Activated CD4-positive, alpha-beta T cell treated with anti-CD3 and anti-CD28 coated beads, Interleukin-2, amount 50 U/mL, for 48 hours (primary cell): ENCODE measurements at places on chromosomes 1 and 21.
A peak's percentile ranks its signal among the peaks of the same experiment; 100 is the strongest.

GRCh38 chr1:109183058-109183738 lies 30.5 kb upstream of the SARS1 start:
- DNase-seq: no peak

DNA sequence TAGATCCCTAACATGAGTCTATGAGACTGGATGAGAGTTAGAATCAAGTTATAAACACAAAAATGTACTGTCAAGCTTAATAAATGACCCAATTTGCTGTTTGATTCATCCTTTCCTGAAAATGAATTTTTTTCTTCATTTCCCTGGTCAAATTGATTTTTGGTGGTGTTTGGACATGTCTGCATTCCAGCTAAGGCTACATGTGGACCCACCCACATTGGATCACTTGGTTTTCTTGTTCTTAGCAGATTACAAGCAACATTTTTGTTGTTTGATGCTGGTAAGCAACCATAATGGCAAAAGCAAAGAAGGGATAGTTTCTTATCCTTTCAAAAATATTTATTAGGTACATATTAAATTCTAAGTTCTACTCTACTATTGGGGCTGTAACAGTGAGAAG lies 181.1 kb downstream of the NEK7 start:
- DNase-seq: no peak

GRCh38 chr1:118334506-118334905 lies 149.5 kb upstream of the SPAG17 start:
- no peak for DNase-seq

DNA sequence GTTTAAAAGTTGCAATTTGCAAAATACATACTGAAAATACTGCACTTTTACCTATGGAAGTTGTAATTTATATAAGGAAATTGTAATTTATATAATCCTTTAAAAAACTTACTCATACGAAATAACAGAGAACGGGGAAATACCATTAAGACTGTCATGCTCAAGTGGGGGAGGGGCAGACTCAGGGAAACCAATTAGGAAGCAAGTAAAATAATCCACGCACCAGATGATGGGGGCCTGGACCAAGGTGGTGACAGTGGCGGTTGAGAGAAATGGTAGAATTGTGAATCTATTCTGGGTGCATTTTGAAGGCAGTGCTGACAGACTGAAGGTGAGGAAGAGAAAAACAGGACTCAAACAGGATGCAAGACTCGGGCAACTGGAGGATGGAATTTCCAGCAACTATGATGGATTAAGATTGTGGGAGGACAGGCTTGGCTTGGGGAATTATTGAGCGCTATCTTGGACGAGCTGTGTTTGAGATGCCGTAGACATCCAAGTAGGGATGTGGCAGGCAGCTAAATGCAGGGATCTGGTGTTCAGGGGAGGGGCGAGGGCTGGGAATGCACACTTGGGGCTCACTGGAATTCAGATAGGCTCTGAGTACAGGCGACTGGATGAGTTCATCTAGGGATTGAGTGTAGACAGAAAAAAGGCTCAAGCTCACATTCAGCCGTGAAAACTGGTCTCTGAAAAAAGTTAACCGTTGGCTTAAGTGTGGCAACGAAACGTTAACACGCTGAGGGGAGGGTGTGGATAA lies 977 bp downstream of the LCA5L start:
- DNase-seq: no peak

DNA sequence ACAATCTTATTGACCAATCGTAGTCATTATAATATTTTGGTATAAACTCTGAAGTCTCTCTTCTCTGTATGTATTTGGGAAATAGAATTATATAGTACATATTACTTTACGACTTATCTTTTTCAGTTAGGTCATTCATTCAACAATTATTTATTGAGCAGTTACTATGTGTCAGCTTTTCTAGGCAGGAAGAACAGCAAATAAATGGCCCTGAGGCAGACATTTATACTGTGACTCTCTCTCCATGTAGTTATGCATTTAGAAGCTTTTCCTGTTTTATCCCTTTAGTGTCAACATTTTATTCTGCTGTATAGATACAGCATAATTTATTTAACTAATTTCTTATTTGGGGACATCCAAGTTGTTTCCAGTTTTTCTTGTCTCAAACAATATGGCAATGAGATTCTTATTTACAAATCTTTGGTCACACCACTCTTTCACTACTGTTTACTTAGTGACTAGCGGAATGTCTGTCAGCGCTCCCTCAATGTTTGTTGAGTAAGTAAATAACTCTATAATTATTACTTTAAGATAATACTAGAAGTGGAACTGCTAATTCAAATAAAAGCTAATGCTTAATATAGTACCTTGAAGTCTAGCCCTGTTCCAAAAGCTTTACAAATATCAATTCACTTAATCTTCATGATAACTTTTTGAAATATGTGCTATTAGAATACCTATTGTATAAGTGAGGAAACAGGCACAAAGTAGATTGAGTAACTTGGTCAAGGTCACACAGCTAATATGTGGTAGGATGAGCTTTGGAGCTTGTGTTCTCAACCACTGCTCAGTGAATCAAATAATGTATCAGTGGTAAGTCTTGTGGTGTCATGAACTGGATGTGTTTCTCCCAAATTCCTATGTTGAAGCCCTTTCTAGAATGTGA lies 465.6 kb downstream of the SIPA1L2 start:
- DNase-seq: no peak

GRCh38 chr1:244836135-244836521 lies 670 bp downstream of the COX20 start:
- DNase-seq: no peak

DNA sequence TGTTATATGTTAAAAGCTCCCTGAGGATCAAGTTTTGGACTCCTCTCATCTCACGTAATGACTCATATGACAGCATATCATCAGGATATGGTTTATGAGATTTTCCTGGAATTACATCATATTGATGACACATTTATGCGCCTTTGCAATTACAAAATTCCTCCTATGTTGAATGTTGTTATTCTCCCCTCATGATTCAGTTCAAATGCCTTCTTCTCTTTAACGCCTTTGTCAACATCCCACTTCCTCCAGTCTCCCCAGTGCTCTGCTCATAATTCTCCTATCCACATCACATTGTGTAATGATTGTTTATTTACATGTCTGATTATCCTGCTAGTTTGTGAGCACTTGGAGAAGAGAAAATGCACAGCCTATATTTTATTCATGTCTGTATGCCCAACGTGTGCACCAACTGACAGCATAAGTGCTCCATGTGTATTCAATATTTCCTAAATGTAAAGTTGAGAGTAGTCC lies 80.9 kb upstream of the BACH1 start:
- no peak for DNase-seq

DNA sequence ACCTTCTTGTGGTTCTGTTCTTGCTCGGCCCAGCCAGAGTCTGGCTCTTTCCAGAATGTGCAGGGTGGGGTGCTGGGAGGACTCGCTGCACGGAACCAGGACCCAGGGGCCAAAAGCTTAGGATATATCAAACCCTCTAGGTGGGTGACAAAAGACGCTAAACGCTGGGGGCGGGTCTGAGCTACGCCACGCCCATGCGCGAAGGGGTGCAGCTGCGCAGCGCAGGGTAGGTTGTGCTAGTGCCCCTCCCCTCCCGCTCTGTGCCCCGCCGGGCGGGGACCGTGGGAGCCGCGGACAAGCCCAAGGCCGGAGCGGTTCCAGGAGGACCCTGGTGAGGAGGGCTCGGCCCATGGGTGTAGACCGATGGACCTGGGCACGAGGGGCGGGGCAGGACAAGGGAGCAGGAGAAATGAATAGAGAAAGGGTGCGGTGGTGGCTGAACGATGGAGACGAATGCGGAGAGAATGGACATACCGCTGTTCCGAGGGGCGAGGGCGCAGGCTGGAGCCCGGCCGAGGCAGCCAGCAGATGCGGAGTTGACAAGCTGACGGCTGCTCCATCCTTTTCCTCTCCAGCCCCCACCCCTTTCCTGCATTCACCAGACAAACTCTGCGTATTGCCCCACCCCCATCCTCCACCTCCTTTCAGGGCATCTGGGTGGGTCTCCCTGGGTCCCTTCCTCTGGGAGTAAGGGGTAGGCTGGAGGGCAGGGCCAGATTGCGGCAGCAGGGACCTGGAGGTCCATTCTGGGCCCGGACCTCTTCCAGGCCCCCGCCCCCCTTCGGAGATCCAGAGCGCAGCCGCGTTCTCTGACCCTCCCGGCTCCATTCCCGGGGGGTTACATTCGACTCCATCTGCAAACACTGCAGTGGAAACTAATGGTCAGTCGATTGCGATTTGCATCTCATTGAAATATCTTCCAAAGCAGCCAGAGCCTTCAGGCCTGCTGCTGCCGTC lies at the start of gene RUSC1:
Gene RUSC1 (plus strand): TSS at position 234 of the 957 bp plus-strand sequence. CDS start 880 bp downstream, outside the sequence.
- DNase-seq: peak; percentile 77

DNA sequence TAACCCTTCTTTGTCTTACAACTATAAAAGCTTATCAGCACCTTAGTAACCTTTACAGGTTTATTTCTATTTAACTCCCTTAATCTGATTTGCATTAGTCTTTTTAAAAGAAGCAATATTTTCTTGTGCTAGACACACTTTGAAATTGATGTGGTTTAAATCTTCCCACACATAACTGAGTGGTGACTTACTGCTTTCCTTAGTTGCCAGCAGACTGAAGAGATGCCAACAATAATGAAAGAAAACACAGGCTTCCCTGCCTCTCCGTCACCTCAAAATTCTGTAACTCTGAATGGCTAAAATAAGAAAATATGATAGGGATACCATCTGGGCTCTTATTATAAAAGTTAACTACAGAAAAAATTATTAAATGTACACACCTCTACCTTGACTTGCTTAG lies 196.8 kb downstream of the PTBP2 start:
- DNase-seq: no peak

GRCh38 chr1:9835758-9836631 lies 12.2 kb upstream of the CLSTN1 start:
- DNase-seq: no peak

- no peak for DNase-seq
These were observed 36.2 kb upstream of the CSF1 start for GRCh38 chr1:109874445-109874844.

- no peak for DNase-seq
These were observed 210.3 kb downstream of the ASTN1 start for GRCh38 chr1:176954242-176954641.

- no peak for DNase-seq
These were observed 9.1 kb downstream of the GBP7 start for GRCh38 chr1:89166705-89167104.

DNA sequence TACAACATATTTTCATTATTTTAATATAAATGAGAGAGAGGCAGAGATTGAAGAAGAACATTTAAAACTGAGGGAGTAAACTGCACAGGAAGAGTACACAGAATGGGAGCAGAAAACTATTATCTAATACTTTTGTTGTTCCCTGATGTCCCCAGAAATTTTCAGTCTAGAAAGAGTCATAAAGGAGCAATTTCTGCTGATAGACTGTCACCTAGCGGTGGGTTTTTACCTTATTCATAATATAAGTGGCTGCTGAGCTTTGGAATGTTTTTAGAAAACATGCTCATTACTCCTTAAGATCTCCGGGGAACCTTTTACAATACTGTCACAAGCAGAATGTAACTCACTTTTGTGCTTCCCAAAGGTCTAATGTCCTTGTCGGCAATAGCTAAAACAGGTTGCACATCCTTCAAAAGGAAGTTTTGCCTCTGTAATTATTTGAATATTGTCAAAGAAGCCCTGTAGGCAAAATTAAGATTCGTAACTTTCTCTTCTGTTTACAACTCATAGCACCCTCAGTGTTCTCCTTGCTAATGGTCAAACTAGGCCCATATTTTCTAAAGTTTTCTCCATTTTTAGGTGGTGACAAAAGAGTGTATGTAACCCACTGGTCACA lies 4.9 kb upstream of the NPL start:
- no peak for DNase-seq
